ENCODE measurements at places on chromosomes 16 and 17.

GRCh38 chr16:4689864-4690704 is 3.3 kb upstream of the NUDT16L1 start:
- no peak for DNase-seq

DNA sequence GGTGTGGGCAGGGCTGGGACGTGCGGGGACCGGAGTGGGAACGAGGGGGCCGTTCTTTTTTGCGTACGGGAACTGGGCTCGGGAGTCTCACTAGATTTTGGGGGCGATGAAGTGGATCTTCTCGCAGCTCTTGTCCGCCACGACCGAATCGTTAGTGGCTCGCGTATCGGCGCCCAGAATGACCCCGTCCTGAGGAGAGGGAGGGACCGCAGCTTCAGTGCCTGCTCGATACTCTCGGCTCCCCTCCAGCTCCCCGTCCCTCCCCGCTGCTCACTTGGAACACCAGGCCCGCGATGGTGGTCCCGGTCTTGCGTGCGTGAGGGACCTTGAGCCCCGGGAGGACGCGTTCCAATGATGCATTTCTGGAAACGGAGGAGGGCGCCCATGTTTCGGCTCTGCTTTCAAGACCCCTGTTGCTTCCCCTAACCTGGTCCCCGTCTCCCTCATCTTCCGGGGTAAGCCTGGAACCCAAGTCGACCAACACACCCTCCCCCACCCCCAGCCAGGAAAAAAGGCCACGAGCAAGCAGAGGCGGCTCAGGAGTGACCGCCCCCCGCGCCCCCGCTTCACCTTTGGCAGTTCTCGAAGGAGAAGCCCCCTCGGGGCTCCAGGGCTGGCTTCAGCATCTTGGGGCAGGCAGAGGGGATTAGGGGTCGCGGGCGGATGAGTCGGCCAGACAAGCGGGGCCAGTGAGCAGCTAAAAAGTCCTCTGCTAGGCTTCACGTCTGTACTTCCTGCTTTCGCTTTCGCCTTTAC is at the start of gene PSMB10:
TSS of gene PSMB10 (minus strand) at position 727 of the 756 bp plus-strand sequence. CDS start at position 626, 101 bp downstream.
- DNase-seq = no peak

DNA sequence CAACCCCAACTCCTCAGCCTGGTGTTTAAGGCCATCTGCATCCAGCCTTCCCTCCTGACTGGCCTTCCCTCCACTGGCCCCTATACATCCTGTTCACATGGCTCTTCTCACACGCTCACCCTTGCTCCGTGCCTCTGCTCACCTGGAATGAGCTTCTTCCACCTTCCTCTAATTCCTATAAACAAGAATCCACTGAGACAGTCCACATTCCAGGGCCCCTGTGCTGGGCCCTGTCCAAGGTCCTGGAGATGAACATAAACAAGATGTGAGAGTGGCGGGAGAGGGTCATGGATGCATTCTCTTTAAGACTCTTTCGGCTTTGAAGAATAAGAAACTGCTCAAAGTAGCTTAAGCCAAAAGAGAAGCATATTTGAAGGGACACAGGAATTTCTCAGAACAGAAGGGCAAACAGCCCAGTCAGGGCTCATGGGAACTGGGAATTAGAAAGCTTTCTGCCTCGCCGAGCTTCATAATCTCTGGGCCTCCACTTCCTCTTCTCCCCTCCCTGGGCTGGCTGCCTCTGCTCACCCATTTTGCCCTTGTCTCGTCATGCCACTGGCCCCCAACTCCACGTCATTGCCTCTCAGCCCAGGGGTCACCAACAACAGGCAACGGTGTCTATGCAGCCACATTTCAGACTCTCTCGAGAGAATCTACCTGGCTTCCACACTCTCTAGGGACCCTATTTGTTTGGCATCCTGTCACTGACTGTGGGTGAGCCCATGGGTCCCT is 13.5 kb downstream of the SPPL2C start:
- no peak for DNase-seq

GRCh38 chr17:66326476-66327047 is 24.1 kb downstream of the PRKCA start:
- DNase-seq = no peak

DNA sequence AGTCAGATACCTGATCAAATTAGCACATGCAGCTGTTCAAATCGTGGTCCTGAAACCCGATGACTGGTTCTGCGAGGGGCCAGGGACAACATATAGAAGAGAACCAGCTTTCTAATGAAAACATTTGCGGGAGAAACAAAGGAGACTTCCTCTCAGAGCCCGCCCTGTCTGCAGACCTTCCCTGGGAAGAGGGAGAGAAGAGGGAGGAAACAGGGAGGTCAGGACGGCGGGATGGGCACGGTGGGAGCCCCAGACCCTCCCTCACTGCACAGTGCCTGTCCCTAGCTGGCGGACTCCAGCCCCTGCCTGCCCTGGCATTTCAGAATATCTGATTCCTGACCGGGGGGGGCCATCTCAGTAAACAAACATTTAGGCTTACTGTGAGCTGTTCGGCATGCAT is 317.3 kb downstream of the FOXL1 start:
- DNase-seq = no peak

DNA sequence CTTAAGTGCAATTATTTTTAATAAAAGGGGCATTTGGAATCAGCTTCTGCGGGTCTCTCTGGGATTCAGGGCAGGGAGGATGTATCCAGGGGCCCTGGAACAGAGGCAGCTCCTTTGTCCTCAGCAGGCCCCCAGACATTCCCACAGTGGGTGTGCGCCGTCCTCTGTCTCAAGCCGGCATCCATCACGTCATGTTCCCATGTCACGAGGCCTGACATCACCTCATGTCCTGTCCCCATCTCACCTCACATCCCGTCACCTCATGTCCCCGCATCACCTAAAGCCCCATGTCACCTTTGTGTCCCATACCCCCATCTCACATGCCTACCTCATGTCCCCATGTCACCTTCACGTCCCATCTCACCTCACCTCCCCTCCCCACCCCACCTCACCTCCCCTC is 18.5 kb downstream of the GAA start:
- DNase-seq = no peak

- no peak for DNase-seq
These were observed 329.6 kb downstream of the SNX29 start for GRCh38 chr16:12305847-12306801.

GRCh38 chr17:83029571-83029970 is 49.8 kb upstream of the METRNL start:
- no peak for DNase-seq

GRCh38 chr16:27197004-27197403 is 6.3 kb upstream of the KDM8 start:
- no peak for DNase-seq

Data from activated CD8-positive, alpha-beta memory T cell treated with anti-CD3 and anti-CD28 coated beads for 4 hours (primary cell).